ENCODE measurements at places on chromosomes 4 and X.

GRCh38 chr4:87005369-87005689, 70.5 kb downstream of the AFF1 start:
- no peak for DNase-seq

GRCh38 chrX:17990532-17990931, 129.4 kb upstream of the RAI2 start:
- DNase-seq, result no peak

- no peak for DNase-seq
Observed at GRCh38 chr4:72076562-72076961, 44.8 kb downstream of the NPFFR2 start.

GRCh38 chrX:101062176-101062575, 10.3 kb upstream of the TRMT2B start:
- no peak for DNase-seq

- no peak for DNase-seq
Observed at GRCh38 chrX:19723427-19723826, 164.0 kb downstream of the SH3KBP1 start.

DNA sequence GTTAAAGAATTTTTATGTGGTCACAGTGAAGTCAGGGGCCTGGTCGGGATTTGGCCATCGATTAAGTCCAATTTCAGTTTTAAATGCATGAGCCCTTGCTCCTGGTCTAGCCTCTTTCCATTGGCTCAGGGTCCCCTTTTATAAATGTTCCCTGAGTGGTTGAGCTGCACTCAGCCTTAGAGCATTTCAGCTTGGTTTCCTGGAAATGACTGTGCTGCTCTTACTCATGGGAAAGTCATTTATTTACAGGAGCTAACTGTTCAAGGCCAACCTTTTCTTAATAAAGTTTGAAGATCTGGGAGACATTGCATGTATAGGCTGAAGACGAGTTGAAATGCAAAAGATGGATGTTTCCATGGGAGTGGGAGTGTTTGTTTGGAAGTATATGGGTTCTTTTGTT, 98.8 kb upstream of the CLNK start:
- DNase-seq, result no peak

DNA sequence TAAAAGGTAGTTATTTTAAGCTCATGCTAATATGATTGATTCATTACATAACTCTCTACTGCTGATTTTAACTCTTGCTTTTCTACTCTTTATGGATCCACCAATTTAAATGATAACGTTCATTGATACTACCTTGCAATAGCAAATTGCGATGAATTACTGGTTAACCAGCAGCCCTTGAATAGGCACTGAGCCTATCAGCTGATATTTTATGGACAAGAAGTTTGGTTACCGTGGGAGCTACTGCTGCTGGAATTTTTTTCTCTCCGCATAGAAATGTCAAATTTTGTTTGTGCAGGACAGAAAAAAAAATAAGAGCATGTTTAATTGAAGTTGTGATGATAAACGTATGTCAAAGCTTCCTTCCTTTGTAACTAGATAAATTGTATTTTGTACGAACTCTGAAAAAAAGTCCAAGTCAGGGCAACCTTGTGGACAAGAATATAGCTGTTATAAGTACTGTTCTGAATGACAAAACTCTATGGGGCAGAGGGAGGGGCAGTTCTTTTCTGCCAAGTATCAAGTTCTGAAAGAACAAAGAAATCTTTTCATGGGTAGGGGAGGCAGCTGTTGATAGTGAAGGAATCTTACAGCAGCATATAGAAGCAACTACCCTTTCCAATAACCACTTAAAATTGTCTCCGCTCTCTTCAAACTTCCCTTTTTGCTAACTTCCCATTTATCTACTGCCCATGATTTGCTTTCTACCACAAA, 434.9 kb upstream of the PABPC4L start:
- no peak for DNase-seq

DNA sequence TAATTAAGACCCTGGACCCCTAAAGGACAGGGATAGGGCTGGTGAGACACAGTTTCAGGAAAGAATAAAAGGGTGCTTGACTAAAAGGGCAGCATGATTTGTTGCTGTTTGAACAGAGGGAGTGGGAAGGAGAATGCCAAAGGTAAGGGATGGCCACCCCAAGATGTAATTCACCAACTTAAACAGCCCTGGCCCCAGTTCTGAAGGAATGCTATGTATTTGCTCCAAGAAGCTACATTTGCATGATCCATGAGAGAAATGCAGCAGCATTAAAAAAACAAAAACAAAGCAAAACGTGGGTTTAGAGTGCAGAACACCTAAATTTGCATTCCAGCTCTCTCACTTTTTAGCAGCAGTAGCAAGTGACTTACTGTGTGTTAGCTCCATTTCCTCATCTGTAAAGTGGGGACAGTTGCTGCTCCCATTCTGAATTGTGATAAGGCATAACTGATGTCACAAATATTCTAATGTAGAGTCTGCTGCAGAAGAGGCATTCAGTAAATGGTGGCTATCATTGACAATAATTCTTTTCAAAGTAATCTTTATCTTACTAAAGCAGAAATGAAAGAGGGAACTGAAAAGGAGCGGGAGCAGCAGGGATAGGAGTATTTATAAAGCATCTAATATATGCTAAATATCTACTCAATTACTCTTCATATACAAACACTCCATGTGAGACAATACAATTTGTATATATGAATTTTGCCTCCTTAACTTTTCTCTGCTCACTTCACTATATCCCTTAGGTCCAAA, 115.8 kb downstream of the PPARGC1A start:
- DNase-seq, result no peak

- no peak for DNase-seq
Observed at GRCh38 chr4:15809058-15809457, 30.9 kb downstream of the CD38 start.

GRCh38 chrX:120301960-120302359, 9.3 kb downstream of the TMEM255A start:
- DNase-seq, result no peak

GRCh38 chr4:7726665-7727413, 212.8 kb downstream of the AFAP1 start:
- no peak for DNase-seq

DNA sequence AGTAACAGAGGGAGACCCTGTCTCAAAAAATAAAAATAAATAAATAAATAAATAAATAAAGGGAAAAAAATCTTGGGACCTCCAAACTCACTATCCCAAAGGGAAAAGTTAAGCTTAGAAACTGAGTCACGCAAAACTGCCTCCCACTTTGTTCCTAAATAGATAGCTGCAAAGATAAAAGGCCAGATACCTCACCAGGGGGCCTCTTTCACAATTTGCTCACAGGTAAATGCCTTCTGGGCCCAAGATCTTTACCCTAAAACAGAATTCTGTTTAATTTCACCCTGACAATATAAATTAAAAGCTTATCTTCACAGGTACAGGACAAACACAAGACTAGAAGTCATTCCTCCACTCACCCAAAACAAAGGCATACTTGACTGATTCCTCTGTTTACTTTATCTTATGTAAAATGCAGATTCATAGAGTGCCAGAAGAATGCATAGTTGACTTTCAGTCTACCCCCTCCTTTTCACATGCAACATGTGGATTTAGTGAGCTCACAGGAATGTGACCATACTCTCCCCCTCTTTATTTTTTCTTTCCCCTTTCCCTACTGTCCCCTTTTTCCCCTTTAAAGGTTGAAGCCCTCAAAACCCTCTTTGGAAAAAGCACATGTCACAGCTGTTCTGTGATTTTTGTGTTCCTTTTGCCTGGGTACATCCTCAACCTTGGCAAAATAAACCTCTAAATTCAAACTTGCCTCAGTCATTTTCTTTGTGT, 23.4 kb downstream of the ELF2 start:
- DNase-seq, result no peak

- no peak for DNase-seq
Observed at GRCh38 chr4:19155568-19155967, 1096.1 kb upstream of the SLIT2 start.

GRCh38 chrX:97494756-97495372, 611.2 kb downstream of the RPA4 start:
- no peak for DNase-seq

DNA sequence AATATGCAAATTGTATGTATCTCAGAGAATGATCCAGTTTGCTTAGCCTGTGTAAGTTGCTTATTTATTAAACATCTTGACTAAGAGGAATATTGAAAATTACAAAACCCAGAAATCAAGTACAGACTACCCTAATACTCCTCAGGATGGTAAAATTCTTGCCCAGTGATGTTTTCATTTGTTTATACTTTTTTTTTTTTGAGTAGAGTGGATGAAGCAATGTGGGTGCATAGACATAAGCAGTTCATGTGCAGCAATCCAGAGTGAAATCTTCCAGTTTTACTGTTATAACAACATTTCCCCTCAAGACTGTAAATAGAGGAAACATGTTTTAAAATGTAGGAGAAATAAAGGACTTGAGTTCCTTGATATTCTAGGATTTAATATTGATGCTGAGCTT, 4.7 kb downstream of the GLRB start:
- no peak for DNase-seq

GRCh38 chr4:16694884-16695276, 203.6 kb downstream of the LDB2 start:
- DNase-seq, result no peak

- no peak for DNase-seq
Observed at GRCh38 chr4:59818656-59819055, 1381.5 kb upstream of the ADGRL3 start.

DNA sequence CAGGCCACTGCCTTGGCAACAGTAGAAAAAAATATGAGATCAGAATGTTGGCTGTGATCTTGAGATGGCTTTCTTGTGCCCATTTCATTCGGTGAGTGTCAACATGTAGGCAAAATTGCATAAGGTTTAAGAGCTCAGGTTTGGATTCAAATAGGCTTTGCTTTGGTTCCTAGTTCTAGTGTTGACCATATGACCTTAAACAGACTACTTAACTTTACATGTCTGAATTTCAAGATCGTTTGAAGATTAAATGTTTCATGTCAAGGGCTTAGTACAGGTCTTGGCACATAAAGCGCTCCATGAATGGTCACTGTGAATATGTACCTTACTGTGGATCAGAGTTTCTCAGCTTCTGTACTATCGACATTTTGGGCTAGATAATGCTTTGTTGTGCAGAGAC, 204.2 kb downstream of the MGST2 start:
- DNase-seq, result no peak

DNA sequence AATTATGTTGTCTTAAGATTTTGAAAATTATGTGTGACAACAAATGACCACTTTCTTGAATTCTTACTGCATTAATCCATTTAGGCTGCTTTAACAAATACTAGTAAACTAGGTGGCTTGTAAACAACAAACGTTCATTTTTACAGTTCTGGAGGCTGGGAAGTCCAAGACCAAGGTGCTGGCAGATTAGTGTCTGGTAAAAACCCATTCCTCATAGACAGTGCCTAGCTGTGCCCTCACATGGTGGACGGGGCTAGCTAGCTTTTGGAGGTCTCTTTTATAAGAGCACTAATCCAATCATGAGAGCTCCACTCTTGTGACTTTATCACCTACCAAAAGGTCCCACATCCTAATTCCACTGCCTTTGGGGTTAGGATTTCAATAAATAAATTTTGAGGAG, 425.8 kb downstream of the SPRY1 start:
- no peak for DNase-seq

GRCh38 chr4:127047930-127048329, 584.8 kb upstream of the INTU start:
- DNase-seq, result no peak

DNA sequence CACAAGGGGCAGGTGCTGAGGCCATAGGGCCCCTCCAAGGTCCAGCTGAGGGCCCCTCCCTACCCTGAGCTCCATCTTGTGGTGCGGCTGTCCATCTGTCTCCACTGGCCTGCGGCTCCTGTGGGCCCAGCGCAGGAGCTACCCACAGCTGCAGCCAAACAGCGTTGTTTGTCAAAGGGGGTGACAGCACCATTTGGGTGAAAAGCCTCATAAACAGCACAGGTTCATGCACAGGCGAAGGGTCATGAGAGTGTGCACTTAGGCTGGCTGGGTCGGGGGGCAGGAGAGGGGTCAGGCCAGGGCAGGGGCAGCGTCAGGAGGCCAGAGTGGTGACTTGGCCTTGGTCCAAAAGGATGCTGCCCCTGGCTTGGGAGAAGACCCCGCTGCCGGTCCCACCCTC, 32.3 kb downstream of the BLOC1S4 start:
- DNase-seq, result no peak

- DNase-seq, result no peak
Observed at GRCh38 chr4:54568184-54568583, 89.6 kb upstream of the KIT start.

DNA sequence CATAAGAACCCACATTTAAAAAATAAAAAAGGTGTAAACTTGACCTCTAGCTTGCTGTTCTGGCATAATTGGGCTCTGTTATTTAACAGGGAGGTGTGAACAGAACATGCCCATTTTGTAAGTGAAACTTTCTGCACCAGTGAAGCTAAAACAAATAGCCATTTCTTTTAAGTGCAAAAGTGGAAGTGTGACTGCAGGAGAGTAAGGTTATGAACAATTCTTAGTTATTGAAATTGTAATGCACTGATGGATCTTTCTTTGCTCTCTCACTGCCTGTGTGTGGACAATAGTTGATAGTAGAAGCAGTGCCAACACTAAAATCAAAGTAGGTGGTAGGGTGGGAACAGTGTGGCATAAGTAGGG, 12.6 kb downstream of the P2RY10 start:
- no peak for DNase-seq

GRCh38 chr4:139329665-139330200, 27.5 kb upstream of the NDUFC1 start:
- no peak for DNase-seq

- DNase-seq, result no peak
Observed at GRCh38 chr4:137632842-137633241, 100.5 kb upstream of the PCDH18 start.

- no peak for DNase-seq
Observed at GRCh38 chr4:77820649-77821561, 1.7 kb upstream of the CNOT6L start.

GRCh38 chr4:150768497-150768896, 186.5 kb downstream of the MAB21L2 start:
- DNase-seq, result no peak

GRCh38 chr4:105232374-105232773, 85.7 kb downstream of the TET2 start:
- no peak for DNase-seq

- DNase-seq, result no peak
Observed at GRCh38 chr4:163651761-163652160, 157.3 kb downstream of the TMA16 start.

GRCh38 chr4:132818091-132818490, 331.0 kb upstream of the PCDH10 start:
- DNase-seq, result no peak

- DNase-seq, result no peak
Observed at GRCh38 chrX:10926404-10926803, 184.7 kb upstream of the HCCS start.

GRCh38 chrX:40282348-40282747, 184.6 kb upstream of the BCOR start:
- DNase-seq, result no peak
